ENCODE measurements at places on chromosomes 5 and 9. TPM values are rescaled to one million over a fixed set of nuclear protein-coding genes. Genes with fewer than 3 reads are reported as not detected.

Gene DENND1A
- total RNA-seq: 9.5 TPM

Gene CCDC183
- total RNA-seq: 0.37 TPM

Gene PAX5
- total RNA-seq: not detected

Gene MOCS2
- 24.2 TPM for total RNA-seq

Gene FOXD4L5
- total RNA-seq: not detected

Gene INSL4
- total RNA-seq: not detected

Gene SLC36A2
- not detected for total RNA-seq

Gene RNF224
- total RNA-seq: not detected

Gene ANKDD1B
- total RNA-seq: 1.1 TPM

Gene VPS13A
- total RNA-seq: 35.6 TPM

Gene RPL37
- 634 TPM for total RNA-seq

All from dermis blood vessel endothelial cell (primary cell).